ENCODE measurements at places on chromosomes 6 and 20.

- no peak for DNase-seq
Measured at GRCh38 chr20:6623989-6624388, 143.5 kb upstream of the BMP2 start.

DNA sequence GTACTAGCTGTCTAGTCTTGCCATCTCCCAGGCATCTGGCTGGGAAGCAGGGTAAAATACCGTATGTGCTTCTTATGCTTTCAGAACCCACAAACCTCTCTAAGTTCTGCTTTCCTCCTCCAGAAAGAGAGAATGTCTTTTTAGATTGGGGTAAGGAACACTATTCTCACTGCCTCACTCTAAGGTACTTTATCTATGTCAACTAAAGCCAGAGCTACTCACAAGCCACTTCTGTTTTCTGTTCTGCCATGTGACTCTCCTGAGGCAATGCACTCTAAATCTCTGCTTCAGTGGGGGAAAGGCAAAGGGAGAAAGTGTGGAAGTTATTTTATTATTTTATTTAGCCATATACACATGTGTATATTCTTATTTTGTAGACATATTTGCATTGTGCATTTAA lies 15.6 kb downstream of the MEP1A start:
- no peak for DNase-seq

DNA sequence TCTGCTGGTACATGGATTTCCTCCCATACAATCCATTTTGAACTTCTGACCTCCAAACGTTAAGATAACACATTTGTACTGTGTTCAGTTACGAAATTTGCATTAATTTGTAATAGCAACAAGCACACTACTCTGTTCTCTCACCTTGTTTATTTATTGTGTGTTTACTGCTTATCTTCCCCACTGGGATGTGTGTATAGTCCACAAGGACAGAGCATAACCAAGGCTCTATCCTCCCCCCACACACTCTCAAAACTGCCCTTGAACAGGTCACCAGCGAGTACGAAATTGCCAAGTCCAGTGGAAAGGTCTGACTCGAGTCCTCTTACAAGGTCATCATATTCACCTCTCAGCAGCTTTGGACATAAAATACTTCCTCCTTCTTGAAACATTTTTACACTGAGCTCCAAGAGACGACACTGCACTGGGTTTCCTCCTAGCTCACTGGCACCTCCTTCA lies 18.6 kb downstream of the ADTRP start:
- DNase-seq, result no peak

DNA sequence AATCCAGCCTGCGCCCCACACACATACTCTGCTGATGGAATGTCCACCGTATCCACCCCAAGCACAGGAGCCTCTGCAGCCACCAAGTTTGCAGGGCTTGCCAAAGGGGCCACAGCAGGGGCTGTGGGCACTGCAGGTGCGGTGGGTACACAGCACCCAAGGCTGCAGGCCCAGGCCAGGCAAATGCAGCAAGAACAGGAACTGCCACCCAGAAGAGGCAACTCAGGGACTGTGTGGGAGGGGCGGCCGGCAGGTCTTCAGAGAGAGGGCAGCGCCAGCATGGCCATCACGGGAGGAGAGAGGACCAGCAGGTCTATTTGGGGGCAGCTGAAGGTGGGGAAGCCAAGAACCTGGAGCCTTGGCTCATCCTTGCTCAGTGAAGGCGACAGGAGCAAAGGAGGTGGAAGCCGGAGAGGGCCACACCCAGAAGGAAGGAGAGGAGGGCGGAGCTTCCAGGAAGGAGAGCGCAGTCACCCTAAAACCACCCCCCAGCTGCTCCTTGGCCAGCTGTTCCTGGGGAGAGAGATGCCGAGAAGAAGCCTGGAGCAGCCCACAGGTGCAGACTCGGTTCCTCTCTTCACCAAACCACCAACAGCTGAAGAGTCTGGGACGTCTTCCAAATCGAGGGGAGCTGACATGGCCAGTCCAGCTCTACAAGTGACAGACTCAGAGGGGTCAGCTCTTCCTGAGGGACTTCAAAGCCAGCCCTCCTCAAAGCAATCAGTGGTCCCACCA lies 265.1 kb upstream of the CDYL start:
- no peak for DNase-seq

DNA sequence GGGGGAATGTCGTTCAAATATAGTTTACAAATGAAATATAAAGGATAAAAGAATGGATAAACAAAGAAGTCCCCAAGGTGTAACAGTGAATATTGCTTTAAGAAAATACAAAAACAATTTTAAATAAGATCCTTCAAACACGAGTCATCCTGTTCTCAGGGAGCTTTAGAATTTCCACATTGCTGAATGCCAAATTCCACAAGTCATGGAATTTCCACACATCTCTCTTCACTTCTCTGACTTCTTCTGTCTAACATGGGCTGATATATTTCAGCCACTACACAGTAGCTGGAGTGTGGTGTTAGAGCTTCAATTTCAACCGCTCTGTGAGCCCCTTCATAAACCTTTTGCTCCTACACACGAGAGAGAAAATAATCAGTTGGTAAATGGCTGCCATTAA lies 28.0 kb downstream of the IL22RA2 start:
- no peak for DNase-seq

DNA sequence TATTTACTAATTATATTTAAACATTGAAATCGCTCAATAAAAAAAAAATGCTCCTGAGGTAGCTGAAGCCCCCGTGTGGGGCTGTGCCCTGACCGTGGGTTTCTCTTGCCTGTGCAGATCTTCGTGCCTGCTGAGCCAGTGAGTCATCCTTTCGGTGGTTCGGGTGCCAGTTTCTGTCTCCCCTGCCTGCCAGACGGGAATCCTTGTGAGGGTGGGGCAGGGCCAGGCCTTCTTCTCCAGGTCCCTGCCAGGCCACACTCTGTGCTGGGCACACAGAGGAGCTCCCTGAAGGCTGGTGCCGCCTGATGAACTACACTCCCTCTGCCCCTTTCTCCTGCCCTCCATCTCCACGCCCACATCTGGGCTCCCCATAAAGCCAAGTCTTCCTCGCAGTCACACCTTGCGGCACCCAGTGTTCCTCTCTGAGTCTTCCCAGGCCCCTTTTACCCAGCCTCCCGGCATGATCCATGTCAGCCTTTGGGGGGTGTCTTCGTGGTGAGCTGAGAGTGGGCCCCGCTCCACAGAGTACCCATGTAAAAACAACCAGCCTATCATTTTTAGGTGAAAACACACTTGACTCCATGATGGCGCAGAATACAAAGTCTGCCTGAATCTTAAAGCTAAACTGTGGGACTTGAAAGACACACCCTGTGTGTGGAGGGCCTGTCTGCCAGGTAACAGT lies 19.3 kb downstream of the FGD2 start:
- no peak for DNase-seq

- no peak for DNase-seq
Measured at GRCh38 chr6:13412639-13413465, 74.5 kb downstream of the GFOD1 start.

DNA sequence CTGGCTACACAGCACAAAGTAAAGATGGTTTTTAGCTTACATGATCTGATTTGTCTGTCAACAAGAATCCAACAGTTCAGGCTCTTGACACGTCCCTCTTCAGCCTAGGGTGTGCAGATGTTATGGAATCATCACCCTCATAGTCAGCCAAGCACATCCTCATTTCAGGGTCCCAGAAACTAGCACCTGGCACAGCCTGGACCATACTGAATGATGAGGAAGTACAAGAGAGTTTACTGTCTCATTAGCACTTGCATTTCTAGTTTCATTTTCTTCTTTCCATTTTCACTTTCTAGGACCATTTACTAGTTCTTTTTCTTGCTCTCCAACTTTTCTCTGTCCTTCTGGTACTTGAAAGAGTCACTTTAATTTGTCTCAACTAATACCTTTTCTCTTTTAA lies 6.5 kb downstream of the RIPOR2 start:
- no peak for DNase-seq

DNA sequence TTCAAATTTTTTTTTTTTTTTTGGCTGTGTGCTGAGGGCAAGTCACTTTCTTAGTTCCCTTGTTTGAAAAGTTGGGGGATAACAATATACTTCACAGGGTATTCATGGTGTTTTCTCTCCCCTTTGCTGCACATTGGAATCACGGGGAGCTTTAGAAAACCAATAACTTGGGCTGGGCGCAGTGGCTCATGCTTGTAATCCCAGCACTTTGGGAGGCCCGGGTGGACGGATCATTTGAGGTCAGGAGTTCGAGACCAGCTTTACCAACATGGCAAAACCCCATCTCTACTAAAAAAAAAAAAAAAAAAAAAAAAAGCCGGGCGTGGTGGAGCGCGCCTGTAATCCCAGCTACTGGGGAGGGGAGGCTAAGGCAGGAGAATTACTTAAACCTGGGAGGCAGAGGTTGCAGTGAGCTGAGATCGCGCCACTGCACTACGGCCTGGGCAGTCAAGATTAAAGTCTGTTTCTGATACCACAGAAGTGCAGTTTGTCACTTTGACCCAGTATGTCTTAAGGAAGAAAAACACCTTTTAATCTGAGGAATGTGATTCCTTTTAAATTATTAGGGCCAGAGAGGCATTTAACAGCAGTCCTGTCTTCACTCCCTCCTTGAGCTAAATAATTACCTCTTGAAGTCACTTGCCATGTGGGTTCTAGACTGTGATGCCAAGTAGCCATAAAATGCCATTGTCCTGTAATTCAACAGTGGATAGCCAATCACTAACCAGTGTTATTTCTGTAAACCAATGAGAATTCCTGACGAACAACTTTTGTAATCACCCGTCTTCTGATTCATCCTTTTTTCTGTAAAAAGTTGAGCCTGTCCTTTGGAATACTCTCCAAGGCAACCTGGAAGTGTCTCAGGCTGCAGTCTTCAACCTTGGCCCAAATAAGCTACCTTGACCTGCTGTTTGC lies 16.1 kb downstream of the SRSF3 start:
- DNase-seq, result no peak

GRCh38 chr20:4781637-4782377 lies 60.1 kb downstream of the PRND start:
- no peak for DNase-seq

DNA sequence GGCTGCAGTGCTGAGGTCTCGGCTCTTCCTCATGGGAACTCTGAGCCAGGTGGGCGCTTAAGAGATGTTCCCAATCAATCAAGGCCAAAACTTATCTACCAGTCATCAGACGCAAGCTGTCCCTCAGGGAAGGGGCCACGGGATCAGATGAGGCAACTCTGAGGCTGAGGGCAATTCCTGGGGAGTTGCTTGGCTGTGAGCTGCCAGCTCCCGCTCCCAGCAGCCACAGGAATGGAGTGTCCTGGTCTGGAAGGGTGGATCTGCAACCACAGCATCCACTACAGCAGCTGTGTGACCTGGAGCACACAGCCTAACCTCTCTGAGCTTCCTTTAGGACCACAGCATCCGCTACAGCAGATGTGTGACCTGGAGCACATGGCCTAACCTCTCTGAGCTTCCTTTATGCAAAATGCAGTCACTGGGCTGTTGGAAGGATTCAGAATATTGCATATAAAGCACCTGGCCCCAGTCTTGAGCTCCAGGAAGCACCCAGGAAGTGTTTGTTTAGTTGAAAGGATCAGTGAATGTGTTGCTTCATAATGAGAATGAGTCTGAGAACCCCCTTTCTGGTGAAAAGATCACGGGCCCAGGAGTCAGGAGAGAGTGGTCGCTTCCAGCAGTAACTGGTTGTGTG lies 60.9 kb downstream of the TFAP2C start:
- no peak for DNase-seq

- no peak for DNase-seq
Measured at GRCh38 chr6:158503846-158504245, 56.0 kb upstream of the TMEM181 start.

GRCh38 chr6:36625158-36625919 lies 31.2 kb downstream of the SRSF3 start:
- no peak for DNase-seq

- DNase-seq, result no peak
Measured at GRCh38 chr6:12967686-12968085, 251.1 kb downstream of the PHACTR1 start.

- no peak for DNase-seq
Measured at GRCh38 chr6:166145751-166146150, 21.9 kb downstream of the TBXT start.

DNA sequence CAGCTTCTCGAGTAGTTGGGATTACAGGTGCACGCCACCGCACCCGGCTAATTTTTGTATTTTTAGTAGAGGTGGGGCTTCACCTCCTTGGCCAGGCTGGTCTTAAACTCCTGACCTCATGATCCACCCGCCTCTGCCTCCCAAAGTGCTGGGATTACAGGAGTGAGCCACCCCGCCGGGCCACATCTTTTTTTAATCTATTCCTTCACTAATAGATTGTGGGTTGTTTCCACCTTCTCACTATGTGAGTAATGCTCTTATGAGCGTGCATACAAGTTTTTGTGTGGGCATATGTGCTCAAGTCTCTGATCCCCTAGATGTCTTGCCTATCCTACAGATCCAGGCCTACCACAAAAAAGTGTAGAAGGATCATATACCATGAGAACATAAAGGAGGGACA lies 30.7 kb downstream of the CARMIL1 start:
- no peak for DNase-seq

GRCh38 chr6:138162955-138163575 lies 1.3 kb downstream of the ARFGEF3 start:
- no peak for DNase-seq

DNA sequence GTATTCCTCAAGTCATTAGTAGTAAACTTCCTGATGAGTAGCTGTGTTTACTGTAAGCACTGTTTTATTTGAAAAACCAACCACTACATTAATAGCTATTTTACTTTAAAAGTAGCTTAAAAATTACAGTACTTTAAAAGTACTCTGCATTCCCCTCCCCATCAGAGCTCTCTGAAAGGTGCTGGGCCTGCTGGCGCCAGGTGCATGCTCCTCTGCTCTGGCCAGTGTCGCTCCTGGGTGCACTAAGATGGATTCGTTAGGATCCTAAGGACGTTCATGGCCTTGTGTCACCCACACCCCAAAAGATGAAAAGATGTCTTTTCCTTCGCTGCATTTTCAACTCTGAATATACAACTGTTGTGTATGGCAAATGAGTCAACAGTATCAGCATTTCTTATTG lies 43.9 kb upstream of the KIF25 start:
- DNase-seq, result no peak

DNA sequence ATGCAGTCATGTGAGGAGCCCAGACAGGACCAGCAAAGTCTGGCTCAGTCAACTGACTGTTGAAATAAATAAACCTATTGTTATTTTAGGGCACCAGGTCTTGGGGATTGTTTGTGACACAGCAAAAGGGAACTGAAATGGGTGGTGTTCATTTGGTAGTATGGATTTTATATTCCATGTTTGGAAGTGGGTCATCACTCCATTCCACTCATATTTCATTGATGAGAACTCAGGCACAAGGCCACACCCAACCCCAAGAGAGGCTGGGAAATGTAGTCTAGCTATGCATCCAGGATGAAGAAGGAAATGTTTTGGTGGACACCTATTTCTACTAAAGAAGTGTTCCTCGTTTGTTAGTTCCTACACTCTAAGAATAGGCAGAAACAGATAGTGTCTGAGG lies 64.9 kb upstream of the BTBD3 start:
- DNase-seq, result no peak

DNA sequence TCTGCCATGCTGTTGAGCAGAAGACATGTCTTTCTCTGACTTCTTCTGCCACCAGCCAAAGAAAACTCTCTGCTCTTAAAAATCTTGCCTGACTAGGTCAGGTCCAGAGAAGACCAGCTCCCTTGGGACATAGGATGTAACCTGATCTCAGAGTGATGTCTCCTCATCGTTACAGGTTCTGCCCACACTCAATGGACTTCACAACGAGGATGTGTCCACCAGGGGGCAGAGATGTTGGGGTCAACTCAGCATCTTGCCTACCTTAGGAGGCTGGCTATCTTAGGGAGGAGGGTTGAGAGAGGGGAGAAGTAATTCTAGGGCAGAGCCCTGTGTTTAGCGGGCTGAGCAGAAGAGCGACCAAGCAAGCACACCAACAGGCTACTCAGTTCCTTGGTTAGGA lies 207.6 kb upstream of the CDH4 start:
- no peak for DNase-seq

- no peak for DNase-seq
Measured at GRCh38 chr20:8127553-8128255, 4.4 kb upstream of the PLCB1 start.

All from activated naive CD8-positive, alpha-beta T cell treated with anti-CD3 and anti-CD28 coated beads, Interleukin-2, amount 50 U/mL, for 16 hours (primary cell).